Activated CD4-positive, alpha-beta T cell treated with anti-CD3 and anti-CD28 coated beads, Interleukin-10, Interleukin-2, amounts not matched to agents 100 ng/mL and 50 ng/mL, durations not matched to agents 16 hours and 8 hours (primary cell): ENCODE measurements at places on chromosomes 4 and X.

GRCh38 chr4:38663090-38663800, 754 bp upstream of the KLF3 start:
- no peak for DNase-seq

GRCh38 chr4:86089781-86090323, 270.0 kb downstream of the MAPK10 start:
- no peak for DNase-seq

DNA sequence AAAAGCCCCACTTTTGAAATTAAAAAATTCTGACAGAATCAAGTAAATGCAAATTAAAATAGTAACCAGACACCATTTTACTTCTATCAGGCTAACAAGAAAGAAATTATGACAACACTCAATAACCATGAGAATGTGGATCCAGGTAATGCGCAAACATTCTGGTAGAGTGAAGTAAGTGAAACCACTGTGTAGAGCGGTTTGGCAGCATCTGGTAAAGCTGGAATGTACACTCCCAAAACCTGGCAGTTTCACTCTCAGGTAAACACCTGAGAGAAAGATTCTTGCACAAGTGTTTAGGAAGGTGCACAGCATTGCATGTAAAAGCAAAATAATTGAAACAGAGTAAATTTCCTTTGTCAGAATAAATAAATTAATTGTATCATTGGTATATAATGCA, 81.8 kb downstream of the TRIML1 start:
- no peak for DNase-seq

DNA sequence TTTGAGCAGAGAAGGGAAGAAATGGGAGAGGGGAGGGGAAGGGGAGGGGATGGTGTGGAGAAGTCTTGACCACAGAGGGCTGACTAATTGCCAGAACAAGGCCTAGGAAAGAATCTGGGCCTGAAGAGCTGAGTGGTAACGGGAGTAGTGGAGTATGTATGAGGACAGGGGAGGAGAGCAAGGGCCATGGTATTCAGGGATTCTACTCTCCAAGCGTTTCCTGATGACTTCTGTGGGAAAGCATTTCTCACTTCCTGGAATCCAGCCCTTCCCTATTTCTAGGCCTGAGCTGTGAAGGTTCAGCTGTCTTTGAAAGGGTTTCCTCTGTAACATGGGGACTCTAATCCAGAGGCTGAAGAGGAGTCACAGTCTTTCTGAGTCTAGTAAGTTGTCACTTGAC, 19.7 kb upstream of the SOX3 start:
- DNase-seq: no peak

GRCh38 chrX:45980726-45981125, 564.5 kb downstream of the ZNF674 start:
- DNase-seq: no peak

- DNase-seq: peak; percentile 81
Observed at GRCh38 chr4:120844528-120844921, 78.0 kb downstream of the PRDM5 start.

DNA sequence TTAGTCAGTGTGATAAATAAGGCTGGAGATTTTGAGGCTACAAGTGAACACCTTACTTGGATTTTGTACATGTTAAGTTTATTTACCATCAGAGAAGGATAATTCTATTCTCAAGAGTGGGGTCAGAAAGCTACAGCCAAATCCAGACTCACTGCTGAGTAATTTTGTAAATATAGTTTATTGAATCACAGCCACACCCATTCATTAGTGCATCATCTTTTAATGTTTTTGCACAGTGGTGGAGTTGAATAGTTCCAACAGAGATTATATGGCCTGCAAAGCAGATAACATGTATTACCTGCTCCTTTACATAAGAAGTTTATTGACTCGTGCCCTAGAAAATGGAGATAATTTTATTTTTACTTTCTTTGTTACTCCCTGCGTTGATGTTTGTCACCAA, 60.4 kb downstream of the PCDH18 start:
- no peak for DNase-seq

GRCh38 chr4:42816189-42816879, 76.2 kb upstream of the GRXCR1 start:
- no peak for DNase-seq

DNA sequence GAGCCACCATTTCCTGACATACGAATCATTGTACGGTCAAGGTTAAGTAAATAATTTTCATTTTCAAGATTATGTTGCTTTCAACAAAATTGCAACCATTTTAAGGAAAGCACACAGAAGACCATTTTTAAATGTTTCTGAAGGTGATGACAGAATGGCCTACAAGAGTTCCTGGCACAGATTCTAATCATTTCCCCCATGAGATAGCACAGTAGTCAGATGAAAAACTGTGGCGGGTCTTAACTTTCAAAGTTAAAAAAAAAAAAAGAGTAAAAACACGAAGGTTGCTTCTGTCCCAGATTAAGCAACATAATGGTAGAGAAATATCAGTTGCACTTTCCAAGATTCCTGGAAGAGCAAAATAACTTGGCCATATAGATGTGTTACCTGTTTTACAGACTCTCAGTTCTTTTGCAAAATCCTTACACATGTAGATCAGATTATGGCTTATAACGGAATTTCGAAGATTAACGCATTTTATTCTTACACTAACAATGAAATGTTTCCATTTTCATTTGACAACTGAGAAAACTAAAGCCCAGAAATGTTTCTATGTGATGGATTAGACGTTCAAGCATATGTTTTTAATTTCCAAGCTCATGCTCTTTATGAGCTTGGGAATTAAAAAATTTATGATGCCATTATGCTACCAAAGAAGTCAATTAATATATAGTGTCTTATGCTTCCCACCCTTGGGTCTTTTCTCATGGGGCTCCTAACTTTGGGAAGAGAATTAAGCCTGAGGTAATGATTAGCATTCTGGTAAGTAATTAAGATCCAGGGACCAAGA, 335.1 kb upstream of the CLNK start:
- no peak for DNase-seq
